ENCODE measurements at places on chromosomes 13 and 19. TPM values are rescaled to one million over a fixed set of nuclear protein-coding genes. Genes with fewer than 3 reads are reported as not detected.

DNA sequence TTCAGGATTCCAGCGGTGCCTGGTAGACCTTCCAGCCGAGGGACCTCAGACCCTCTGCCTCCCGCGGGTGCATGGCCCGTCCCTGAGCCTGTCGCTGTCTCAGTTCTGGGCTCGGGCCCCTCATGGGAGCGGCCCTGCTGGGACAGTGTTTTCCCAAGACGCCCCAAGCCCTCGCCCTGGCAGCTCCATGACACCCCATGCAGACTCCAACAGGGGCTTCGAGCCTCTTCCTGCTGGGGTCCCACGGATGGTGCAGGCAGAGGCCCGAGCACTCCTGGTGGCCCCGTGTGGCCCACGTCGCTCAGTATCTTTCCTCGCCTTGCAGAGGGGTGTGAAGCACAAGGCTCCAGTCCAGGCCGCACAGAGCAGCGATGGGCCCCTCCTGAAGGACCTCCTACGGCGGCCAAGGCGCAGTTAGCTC is 88.8 kb upstream of the MCF2L start:
- no peak for DNase-seq
- H3K4me1 ChIP-seq = no peaks in the 10 kb centered on the region
- no peaks in the 10 kb centered on the region for H3K27me3 ChIP-seq

DNA sequence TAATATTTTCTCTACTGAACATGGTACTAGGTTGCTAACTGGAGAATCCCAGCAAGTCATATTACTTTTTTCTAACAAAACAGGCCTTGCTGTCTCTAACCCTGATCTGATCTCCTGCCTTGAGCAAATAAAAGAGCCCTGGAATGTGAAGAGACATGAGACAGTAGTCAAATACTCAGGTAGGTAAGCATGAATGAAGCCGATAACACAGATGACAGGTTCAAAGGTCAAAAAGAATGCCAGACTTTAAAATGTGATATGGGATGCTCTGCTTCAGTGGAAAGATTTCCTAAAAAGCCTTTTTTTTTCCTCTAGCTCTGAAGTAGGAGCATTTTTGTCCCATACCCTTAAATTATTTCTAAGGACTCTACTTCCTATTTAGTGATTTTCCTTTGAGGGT is 28.7 kb downstream of the ZNF726 start:
- H3K27ac ChIP-seq = no peak overlapping the region
- no peak overlapping the region for H3K4me3 ChIP-seq
- H3K36me3 ChIP-seq = peaks cover 85% of the 10 kb centered on the region
- H3K4me1 ChIP-seq = peaks cover 6% of the 10 kb centered on the region
- no peaks in the 10 kb centered on the region for H3K27me3 ChIP-seq

GRCh38 chr13:71879129-71879535 is 12.1 kb upstream of the DACH1 start:
- no peak overlapping the region for H3K27ac ChIP-seq
- H3K4me1 ChIP-seq = peaks cover 2% of the 10 kb centered on the region
- DNase-seq = no peak
- peak overlapping the region; percentile 29 for H3K4me3 ChIP-seq
- no peaks in the 10 kb centered on the region for H3K36me3 ChIP-seq
- H3K27me3 ChIP-seq = no peaks in the 10 kb centered on the region

DNA sequence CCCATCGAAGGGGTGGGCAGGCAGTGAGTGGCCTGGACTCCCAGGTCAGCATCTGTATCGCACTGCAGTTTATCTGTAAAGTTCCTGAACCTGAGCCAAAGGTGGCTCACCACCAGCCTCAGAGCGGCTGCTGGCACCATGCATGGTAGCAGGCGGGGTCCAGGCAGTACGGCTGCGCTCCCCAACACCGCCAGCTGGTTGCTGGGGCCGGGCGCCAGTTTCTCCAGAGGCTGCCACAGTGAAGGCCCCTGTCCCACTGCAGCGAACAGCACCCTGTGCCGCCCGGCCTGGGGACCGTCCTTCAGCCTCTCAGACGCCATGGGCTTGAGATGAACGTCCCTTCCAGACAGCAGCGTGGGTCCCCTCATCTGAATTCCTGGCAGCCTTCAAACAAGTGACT is 109.8 kb downstream of the KDM4B start:
- no peak overlapping the region for H3K27ac ChIP-seq
- no peak overlapping the region for H3K4me3 ChIP-seq
- H3K36me3 ChIP-seq = peaks cover 11% of the 10 kb centered on the region
- H3K27me3 ChIP-seq = no peaks in the 10 kb centered on the region
- no peak for DNase-seq

GRCh38 chr19:28933039-28933438 is 279.9 kb downstream of the UQCRFS1 start:
- no peaks in the 10 kb centered on the region for H3K4me1 ChIP-seq
- no peaks in the 10 kb centered on the region for H3K36me3 ChIP-seq
- no peak overlapping the region for H3K4me3 ChIP-seq
- DNase-seq = no peak
- H3K27me3 ChIP-seq = no peaks in the 10 kb centered on the region

FGF9 gene
- total RNA-seq = 2.6 TPM

DNA sequence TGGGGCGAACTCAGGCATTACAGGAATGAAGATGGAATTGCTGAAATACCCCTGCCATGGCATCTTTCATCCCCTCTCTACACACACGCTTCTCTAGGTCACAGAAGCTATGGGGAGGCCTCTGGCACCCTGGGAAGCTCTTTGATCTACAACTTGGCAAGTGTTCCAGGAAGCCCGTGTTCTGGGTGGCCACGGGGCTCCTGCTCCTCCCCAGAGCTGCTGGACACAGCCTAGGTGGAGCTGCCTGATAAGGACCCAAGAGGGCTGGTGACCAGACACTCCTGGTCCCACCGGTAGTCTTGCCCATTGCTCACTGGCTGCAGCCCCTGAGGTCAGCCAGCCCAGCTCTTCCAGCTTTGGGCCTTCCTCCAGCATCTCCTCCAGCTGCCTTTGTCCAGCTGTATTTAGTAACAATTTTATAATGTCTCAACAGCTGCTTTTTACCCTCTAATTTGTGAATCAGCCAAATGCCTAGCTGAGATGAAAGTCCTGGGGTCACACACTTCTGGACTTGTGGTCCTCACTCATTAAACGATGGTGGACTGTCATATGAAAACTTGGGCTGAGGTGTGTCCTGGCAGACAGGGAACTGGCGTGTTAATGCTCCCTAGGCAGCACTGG is 72.8 kb upstream of the SPATA13 start:
- no peaks in the 10 kb centered on the region for H3K36me3 ChIP-seq
- DNase-seq = no peak

KLK3 gene
- not detected for total RNA-seq

GRCh38 chr13:19618977-19619376 is 14.5 kb upstream of the MPHOSPH8 start:
- peaks cover 2% of the 10 kb centered on the region for H3K27me3 ChIP-seq
- H3K36me3 ChIP-seq = no peaks in the 10 kb centered on the region

DNA sequence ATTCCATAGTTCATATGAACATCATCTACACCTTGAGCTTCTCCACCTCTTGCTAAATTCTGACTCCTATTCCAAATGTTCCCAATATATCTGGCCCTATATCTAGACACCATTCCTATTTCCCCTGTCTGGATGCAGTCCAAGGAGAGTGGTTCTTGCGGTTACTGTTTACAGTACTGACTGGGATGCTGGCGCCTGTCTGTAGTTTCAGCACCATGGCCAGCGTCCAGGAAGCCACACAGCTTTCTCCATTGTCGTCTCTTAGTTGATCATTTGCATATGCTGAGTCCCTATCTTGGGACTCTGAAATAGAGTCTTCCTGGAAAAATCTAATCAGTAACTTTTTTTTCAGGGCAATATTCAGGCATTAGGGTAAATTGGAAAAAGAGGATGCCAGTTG is 14.9 kb downstream of the LAIR2 start:
- H3K36me3 ChIP-seq = no peaks in the 10 kb centered on the region
- peaks cover under 1% of the 10 kb centered on the region for H3K27me3 ChIP-seq
- DNase-seq = peak; percentile 76
- no peak overlapping the region for H3K27ac ChIP-seq

Measured in activated naive CD8-positive, alpha-beta T cell treated with anti-CD3 and anti-CD28 coated beads, Interleukin-2, amount 10 ng/mL, durations not matched to agents 7 days and 5 days (primary cell).